Stimulated activated CD4-positive, alpha-beta T cell treated with anti-CD3 and anti-CD28 coated beads, Interleukin-4, amount 100 ng/mL, for 1 hour (primary cell): ENCODE measurements at places on chromosomes 11 and 22.

DNA sequence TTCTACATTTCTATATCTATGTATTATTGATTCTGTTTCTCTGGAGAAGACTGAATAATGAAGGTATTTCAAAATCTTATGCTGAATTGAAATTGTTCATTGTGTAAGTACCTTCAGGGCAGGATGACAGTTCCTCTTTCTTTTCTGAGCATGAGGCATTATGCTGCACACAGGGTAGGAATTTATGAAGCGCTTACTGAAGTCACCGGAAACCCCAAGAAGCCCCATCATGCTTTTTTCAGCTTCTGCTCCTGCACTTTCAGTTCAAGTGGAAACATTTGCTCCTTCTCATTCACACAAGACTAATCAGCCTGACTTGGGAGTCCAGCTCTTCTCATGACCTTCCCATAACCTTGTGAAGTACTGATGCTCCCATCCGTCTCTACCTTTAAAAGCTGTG lies 314.7 kb upstream of the SORL1-AS1 start:
- DNase-seq, result no peak

DNA sequence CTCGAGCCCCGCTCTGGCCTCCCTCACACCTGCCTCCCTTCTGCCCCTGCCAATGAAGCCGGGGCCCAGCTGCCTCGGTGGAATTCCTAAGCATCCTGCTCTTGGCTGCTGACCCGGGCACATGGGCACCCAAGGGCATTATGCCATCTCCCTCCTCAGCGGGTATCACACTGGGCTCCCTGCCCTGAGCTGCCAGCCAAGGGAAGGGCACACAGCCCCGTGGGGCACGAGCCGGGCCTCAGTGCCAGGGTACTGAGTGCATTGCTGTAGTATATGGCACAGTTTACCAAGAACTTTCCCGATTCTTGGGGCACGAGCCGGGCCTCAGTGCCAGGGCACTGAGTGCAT lies 43.8 kb upstream of the JAM3 start:
- no peak for DNase-seq

GRCh38 chr11:76193219-76193618 lies 13.1 kb downstream of the WNT11 start:
- no peak for DNase-seq

DNA sequence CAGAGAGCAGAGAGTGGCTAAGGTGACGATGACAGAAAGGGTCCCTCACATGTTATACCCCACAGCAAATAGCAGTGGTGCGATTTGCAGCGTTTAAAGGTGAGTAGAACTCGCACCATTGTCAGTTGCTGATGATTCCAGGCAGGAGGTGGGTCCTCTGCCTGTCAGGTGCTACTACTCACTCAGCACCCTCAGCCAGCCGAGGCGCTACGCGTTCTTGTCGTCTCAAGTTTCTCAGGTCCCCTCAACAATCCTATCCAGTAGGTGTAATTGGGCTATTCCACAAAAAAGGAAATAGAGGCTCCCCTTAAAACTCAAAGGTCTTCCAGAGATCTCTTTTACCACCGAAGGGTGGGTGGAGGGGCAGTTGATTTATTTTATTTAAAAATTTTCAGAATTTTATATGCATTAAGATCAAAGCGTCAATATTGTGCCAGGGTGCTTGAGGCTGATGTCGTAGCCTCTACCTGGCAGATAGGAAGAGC lies 18.3 kb downstream of the ELF5 start:
- no peak for DNase-seq

DNA sequence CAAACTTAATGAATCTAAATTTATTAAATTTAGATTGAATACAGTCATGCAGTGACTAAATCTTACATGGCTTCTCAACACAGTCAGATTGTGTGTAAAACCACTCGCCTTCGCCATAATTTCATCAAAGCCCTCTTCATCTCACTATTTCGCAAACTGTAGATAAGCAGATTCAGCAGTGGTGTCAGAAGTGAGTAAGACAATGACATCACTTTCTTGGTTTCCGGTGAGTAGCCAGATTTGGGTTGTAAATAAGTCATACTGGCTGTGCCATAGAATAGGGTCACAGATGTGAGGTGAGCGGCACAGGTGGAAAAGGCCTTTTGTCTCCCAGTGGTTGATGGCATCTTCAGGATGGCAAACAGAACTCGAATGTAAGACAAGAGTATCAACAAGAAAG lies 3.4 kb downstream of the OR10A6 start:
- DNase-seq, result no peak

DNA sequence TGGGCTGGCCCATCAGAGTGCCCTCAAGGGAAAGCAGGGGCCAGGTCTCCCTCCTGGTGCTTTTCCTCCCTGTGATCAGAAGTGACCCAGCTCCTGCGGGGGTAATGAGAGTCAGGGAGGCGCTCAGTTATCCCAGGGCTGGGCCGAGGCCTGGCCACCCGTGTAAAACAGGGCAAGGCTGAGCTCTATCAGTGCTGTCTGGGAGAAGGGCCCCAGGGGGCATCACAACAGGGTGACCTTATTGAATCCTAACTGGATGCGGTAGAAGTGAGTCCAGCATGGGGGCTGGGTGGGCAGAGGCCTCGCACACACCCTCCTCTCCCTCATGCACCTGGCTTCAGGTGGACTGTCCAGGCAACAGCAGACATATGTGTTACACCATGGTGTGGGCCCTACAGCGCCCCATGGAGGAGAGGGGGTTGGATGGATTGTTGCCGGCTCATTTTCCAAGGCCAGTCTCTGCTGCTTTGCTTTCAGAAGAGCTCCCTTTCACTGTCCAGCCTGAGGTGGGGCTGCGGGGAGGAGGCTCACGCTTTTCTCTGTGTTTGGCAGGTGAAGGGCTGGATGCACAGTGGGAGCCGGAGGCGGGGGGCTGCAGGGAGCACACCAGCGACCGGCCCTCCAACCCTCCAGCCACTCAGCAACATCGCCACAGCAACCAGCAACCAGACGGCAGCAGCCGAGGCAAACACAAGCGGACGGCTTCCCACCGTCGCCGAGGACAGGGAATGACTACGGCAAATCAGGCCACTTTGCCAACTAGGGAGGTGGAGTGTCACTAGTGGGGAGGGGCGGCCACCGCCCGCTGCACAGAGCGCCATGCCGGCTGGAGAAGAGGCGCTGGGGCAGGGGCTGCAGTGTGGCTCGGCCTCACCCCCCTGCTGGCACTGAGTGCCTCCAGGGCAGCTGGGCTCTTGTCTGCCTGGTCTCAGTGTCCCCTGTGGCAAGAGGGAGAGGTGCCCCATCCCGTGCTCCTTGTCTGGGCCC lies 24.7 kb downstream of the GNAZ start:
- DNase-seq, result no peak

- DNase-seq, result no peak
Observed at GRCh38 chr11:42674436-42674835, 637.4 kb upstream of the API5 start.

- no peak for DNase-seq
Observed at GRCh38 chr11:116596346-116597260, 176.2 kb downstream of the BUD13 start.

- DNase-seq, result no peak
Observed at GRCh38 chr11:133826866-133827265, 18.4 kb downstream of the SPATA19 start.

DNA sequence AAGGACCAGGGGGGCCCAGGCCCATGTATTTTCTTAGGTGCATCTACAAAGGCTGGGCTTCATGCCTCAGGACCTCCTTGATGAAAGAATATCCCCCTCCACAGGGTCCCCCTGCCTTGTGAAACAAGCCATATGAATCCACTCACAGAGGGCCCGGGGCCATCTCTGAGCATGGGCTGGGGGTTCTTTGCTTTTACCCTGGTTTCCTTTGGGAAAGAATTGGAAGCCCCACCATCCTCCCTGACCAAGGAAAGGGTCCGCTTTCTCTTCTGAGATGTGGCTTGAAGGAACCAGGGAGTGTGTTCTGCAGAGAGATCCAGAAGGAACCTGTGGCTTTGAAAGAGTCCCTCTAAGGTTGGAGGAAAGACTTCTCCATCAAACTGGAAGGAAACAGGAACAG lies 9.2 kb upstream of the ANO1 start:
- DNase-seq, result no peak

DNA sequence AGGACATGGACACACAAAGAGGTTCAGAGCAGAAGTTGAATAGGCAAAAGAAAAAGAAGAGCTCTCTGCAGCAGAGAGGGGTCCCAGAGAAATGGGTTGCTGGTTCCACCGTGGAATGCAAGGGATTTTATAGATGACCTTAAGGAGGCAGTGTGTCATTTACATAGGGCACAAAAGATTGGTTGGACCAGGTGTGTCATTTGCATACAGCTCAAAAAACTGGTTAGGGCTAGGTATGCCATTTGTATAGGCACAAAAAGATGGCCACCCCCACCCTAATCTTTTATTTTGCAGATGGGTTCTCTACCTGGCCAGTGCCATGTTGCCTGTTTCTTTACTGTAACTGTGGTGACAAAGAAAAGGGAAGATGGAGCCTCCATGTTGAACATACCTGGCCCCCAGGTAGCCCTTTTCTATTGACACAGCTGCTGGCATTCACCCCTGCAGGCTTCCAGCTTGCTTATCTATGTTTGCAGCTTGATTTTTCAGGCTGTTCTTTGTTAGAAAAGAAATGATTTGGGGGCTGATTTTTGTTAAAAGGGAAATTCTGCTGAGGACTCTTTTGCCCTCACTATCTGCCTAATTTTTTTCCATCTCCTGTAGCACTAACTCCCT lies 3.1 kb upstream of the CAVIN3 start:
- no peak for DNase-seq

- peak; percentile 50 for DNase-seq
Observed at GRCh38 chr11:117818041-117818873, 6.3 kb downstream of the FXYD2 start.

DNA sequence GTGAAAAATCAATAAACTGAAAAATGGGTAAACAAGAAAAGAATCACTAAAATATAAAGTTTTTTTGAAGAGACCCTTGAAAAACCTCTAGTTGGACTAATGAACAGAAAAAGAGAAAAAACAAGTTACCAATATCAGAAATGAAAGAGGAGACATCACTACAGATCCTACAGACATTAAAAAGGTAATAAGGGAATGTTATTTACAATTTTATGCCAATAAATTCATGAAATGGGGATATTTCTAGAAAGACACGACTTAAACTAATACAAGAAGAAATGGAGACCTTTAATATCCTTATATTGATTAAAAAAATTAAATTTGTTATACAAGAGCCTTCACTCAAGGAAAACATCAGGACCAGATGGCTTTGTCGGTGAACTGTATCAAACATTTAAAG lies 109.4 kb downstream of the TBC1D22A start:
- DNase-seq, result no peak

DNA sequence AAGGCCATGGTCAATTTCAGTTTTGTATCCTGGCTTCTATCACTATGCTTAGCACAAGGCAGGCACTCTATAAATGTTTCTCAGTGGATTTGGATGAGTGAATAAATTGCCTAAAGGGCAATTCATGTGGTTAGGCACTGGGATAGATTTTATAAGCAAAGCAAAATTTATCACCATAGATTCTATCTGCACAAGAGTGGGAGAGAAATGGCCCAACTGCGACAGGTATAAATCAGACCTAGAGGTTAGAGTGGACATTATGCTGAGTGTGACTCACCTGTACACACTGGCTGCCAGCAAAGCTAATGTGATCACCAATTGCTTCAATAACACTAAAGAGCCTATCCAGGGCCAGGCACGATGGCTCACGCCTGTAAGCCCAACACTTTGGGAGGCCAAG lies 514.0 kb downstream of the BUD13 start:
- no peak for DNase-seq

DNA sequence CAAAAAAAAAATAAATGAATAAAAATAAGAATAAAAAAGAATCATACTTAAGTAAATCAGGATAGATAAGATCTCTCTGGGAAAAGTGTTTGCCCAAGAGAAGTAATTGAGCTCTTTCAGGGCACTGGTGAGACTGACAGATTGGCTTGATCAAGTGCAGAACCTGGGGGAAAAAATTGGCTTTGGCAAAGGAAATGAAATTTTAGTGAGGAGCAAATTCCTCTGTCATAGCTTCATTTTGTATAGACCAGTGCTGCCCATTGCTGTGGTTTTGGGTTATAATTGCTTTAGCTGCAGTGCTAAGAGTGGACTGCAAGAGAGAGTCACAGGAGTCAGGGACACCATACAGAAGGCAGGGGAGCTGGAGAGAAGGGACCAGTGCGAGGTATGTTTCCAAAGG lies 35.7 kb downstream of the SFI1 start:
- no peak for DNase-seq
